ENCODE measurements at places on chromosomes 5 and 9.

GRCh38 chr9:3687145-3687544 is 161.3 kb upstream of the RFX3 start:
- no peak for DNase-seq

DNA sequence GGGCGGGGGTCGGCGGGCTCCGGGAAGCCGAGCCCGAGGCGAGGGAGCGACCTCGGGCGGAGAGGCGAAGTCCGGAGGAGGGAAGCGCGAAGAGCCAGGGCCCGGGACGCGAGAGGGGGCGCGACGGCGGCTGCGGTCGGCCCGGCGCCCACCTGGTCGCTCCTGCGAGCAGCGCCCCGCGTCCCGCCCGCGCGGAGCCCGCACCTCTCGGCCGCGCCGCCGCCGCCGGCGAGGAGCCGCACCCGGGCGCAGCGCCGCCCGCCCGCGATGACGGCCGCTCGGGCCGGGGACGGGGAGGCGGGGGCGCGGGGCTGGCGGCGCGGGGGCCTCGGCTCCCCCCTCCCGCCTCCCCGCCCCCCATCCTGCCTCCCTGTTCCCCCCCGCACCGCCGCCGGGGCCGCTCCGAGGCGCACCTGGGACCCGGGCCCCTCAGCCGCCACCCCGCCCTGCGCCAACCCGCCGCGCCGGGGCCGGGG is 2.6 kb downstream of the NR5A1 start:
- no peak for DNase-seq

GRCh38 chr5:80341016-80341775 is 21.4 kb downstream of the SPZ1 start:
- DNase-seq, result no peak

DNA sequence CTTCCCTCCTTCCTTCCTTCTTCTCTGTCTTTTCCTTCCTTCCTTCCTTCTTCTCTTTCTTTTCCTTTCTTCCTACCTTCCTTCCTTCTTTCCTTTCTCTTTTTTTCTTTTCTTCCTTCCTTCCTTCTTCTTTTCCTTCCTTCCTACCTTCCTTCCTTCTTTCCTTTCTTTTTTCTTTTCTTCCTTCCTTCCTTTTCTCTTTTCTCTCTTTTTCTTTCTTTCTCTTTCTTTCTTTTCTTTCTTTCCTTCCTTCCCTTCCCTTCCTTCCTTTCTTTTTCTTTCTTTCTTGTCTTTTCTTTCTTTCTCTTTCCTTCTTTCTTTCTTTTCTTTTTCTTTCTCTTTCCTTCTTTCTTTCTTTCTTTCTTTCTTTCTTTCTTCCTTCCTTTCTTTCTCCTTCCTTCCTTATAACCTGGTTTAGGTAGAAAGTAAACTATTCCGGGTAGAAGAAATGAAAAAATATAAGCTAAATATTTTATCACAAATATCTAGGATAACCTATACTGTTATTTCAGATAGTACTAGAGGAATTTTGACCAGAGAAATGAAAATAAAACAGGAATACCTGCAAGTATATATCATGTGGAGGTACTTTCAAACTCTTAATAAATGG is 1741.8 kb upstream of the CDH9 start:
- DNase-seq, result no peak

GRCh38 chr9:6355728-6356127 is 27.6 kb downstream of the TPD52L3 start:
- peak; percentile 41 for DNase-seq

- no peak for DNase-seq
These were observed 94.9 kb downstream of the CACNA1B start for GRCh38 chr9:137972355-137972987.

DNA sequence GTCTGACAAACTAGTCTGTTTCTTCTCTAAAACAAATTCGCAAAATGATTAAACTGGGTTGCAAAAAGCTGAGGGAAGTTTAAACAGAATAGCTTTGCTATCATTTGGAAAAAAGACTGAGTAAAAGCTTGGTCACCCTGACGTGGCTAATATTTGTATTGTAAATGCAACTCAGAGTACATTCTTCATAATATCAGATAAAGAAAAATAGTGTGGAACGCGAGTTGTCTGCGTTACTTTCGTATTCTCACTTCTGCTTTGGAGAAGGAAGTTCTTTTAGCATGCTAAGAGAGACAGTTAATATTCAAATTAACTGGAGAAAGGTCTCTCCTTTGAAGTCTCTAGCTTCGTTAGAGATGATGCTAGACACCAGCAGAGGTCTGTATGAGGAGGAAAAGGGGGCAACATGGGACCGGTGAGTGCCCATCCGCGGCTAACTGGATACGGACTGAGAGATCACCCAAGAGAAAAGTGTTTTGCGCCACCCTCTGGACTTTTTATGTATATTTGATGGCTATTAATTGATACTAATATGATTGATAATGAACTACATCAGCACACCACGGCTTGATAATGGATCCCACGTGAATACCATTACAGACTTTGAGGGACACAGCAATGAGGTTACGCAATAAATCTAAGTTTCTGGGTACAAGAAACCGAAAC is 2.9 kb upstream of the CNTRL start:
- no peak for DNase-seq

DNA sequence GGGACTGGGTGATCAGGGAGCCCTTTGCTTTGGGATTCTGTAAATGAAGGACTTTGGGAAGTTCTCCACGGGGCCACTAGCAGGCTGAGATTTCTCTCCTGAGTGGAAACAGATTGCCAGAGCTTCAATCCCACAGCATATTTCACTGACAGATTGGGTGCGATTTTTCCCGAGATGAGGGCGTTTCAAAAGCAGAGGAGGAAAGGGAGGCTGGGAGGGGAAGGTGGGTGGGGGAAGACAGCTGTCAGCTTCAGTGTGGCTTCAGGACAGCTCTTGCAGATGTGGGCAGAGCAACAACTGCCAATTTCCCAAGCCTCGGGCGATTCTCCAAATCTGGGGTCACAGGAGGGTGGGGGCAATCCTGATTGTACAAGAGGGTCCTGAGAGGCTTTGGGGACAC is 258.5 kb upstream of the ADRA1B start:
- DNase-seq, result no peak

- no peak for DNase-seq
These were observed 236.4 kb downstream of the LRRC70 start for GRCh38 chr5:62814991-62815390.

DNA sequence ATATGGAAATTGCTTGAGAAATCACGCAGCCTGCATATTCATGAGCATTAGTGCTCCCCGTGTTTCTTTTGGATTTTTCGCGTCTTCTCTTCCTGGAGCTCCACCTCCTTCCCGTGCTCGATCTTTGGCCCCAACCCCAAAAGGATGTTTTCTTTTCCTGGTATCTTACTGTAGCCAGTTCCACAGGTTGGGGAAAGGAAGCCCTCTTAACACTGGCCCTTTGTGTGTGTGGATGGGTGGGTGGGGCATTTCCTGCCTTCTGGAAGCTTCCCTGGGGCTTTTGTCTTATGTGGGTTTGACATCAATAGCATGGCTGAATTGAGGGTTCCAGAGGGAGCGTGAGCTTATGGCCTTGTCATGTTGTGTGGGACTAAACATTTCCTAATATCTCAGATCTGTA is 21.9 kb downstream of the STXBP1 start:
- no peak for DNase-seq

GRCh38 chr5:55701462-55702103 is 10.5 kb downstream of the SLC38A9 start:
- DNase-seq, result no peak

DNA sequence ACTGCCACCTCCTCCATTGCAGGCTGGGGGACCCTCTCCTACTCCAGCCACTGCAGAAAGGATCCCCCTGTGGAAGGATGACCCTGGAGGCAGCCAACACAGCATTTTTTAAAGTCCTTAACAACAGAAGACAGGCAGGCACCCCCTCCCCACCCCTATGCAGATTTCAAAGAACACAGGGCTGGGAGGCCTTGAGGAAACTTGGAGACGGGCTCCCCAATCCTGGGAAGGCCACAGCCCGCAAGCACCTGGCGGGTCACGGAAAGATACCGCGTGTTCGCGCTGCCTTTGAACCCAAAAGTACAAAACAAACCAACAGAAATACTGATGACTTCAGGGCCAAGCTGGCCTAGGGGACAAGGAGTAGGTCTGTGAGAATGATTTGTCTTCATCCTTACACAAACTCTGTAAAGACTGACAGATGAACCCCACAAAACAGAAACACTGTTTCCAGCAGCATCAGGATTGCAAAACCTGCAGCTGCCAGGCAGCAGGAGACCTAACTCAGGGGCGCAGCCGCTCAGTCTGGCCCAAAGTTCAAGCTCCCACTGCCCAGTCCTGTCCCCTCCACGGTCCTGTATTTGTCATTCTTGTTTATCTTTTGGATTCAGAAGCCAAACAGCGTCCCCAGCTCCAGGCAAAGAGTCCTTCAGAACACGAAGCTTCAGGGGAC is 13.8 kb downstream of the VAV2 start:
- DNase-seq, result no peak

- DNase-seq, result no peak
These were observed 362.0 kb downstream of the PRELID2 start for GRCh38 chr5:145473042-145473642.

Data from ACHN (cell line).